Hematopoietic multipotent progenitor cell treated with erythropoietin and hydrocortisone succinate and interleukin-3 and kit ligand, for 8 days (in vitro differentiated cells): ENCODE measurements at places on chromosomes 6 and 20.

- DNase-seq: no peak
Measured at GRCh38 chr6:16659466-16660156, 101.6 kb downstream of the ATXN1 start.

- DNase-seq: peak; percentile 83
Measured at GRCh38 chr6:32439602-32440214, at the start of gene HLA-DRA. HLA-DRA (plus strand) TSS chr6:32439887; CDS start chr6:32439951, 64 bp downstream.

GRCh38 chr20:51497542-51498467 lies 44.7 kb downstream of the NFATC2 start:
- DNase-seq: no peak

DNA sequence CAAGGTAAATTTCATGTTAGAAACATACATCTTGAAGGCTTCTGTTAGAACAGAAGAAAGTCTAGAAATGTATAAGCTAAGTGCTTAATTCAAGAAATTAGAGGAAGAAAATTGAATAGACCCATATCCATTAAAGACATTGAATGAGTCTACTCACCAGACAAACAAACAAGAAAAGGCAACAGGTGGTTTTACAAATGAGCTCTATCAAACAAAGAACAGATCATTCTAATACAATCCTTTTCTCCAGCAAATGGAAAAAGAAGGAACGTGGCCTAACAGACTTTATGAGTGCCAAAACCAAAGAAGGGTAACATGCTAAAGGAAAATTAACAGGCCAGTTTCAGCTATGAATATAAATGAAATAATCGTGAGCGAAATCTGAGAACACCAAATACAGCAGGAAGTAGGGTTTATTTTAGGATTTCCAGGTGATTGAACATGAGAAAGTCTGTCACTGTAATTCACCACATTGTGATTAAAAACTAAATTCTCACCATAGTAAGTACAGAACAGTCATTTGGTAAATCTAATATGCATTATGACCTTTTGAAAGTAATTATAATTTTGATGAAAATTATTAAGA lies 22.6 kb downstream of the MTHFD1L start:
- DNase-seq: no peak

- peak; percentile 31 for DNase-seq
Measured at GRCh38 chr6:90574610-90575009, 12.3 kb downstream of the MAP3K7 start.

GRCh38 chr6:158867381-158868121 lies 48.4 kb upstream of the EZR start:
- DNase-seq: no peak

GRCh38 chr20:61253640-61254511 lies 1.8 kb downstream of the CDH4 start:
- no peak for DNase-seq

GRCh38 chr20:32557319-32557718 lies 27.8 kb downstream of the NOL4L start:
- no peak for DNase-seq

DNA sequence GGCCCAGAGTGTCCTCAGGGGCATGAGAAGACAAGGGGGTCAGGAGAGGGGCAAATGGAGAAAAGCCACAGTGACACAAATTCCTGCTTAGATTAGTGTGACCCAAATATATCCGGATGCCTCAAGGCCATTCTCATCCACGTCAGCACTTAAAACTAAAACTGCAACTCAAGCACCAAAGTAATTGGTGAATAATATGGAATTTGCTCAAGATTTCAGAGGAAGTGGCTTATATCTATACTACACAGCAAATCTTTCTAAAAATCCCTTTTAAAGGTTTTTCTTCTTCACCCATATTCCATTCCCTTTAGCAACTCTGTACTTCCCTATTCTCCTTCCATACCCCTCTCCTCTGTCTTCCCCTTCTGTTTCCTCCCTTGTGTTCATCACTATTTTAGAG lies 15.2 kb downstream of the DEF6 start:
- DNase-seq: no peak

DNA sequence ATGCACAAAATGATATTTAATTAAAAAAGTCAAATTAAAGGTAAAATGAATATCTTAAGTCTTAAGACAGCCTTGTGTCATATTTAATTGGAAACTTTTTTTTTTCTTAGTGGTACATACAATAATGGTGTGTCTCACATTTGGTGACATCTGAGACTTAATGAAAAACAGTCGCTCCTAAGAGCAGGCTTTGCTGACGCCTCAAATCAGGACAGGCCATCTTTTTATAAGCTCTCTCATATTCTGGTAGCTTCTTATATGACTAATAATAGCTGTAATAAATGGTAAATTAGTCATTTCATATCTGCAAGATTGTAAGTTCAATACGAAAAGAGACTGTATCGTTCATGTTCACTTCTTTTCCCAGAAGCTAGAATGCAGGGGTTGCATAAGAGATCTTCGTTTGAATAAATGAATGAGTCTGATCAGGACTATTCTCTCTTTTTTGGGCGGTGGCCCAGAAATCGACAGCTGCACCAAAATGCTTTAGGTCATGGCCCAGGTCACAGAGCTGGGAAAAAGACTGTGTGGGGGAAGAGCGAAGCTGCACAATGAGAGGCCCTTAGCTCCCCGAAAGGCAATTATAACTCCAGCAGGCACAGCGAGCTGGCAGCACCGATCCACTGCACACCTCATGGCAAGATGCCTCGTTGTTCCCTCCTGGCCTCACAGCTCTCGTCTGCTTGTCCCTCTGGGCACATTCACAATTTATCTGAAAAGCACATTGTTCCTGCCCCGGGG lies 69.4 kb downstream of the NRN1 start:
- DNase-seq: no peak

GRCh38 chr20:23201658-23202057 lies 115.5 kb upstream of the CD93 start:
- no peak for DNase-seq

- no peak for DNase-seq
Measured at GRCh38 chr6:109182578-109182977, 87.3 kb downstream of the CEP57L1 start.

- no peak for DNase-seq
Measured at GRCh38 chr6:5155906-5156305, 70.8 kb downstream of the PPP1R3G start.

DNA sequence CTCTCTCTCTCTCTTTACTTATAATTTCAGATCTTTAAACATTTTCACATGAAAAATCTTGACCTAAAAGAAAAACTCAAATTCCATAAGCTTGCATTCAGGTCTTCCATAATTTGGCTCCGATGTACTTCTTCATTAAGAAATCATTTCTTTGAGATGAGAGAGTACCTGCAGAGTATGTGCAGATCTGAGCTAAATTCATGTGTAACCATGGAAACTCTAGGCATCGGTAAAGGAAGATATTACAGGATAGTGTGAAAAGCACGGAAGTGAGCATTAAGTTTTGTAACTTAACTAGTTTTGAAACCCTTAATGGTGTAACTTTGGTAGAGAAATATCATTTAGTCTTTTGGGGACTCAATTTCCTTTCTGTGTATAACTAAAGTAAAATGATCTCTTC lies 295.9 kb upstream of the SOX4 start:
- DNase-seq: no peak

- no peak for DNase-seq
Measured at GRCh38 chr6:128024969-128025368, 124.1 kb upstream of the THEMIS start.

DNA sequence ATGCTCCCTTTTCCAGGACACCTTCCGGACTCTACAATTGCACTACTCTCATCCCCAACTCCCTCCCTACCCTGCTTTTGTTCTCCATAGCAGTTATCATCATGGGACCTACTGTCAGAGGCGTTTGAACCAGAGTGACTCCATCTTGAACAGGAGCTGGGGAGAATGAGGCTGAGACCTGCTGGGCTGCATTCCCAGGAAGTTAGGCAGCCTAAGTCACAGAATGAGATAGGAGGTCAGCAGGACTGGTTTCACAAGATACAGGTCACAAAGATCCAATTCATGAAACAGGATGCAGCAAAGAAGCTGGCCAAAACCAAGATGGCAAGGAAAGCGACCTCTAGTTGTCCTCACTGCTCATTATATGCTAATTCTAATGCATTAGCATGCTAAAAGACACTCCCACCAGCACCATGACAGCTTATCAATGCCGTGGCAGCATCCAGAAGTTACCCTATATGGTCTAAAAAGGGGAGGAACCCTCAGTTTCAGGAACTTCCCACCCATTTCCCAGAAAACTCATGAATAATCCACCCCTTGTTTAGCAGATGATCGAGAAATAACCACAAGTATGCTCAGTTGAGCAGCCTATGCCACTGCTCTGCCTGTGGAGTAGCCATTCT lies 15.6 kb downstream of the SLC13A3 start:
- peak; percentile 93 for DNase-seq

- DNase-seq: peak; percentile 85
Measured at GRCh38 chr20:56400001-56400640, 7.7 kb downstream of the CSTF1 start.

DNA sequence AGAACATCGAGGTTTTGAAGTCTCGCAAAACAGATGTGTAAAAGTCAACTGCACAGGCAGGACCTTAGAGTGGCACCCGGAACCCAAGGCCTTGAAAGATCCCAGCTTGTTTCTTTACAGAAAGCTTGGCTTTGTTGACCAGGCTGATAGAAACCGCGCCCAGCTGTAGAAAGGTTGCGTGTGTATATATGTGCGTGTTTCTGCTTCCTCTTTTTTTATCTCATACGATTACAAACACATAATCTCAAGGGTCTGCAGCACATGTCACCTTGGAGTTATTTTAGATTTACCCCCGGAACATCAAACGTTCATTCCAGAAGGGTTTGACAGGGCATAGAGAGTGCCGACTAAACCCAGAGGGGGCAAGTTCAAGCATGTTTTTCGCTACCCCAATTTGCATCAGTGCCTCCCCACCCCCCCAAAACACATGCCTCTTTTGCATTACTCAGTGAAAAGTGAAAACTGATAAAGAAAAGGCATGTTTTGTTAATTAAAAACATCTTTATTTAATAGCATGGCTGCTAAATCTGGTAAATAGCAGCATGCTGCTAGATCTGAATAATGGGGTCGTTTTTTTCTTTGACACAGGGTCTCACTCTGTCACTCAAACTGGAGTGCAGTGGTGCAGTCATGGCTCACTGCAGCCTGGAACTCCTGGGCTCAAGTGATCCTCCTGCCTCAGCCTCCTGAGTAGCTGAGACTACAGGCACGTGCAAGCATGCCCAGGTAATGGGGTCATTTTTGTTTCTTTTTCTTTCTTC lies 33.2 kb upstream of the NCOA3 start:
- peak; percentile 69 for DNase-seq

GRCh38 chr20:37261714-37262113 lies at the start of gene GHRH:
GHRH (minus strand) TSS chr20:37261814; CDS start chr20:37256889, 4,925 bp downstream.
- DNase-seq: no peak
